ENCODE measurements at places on chromosomes 13 and 19.

DNA sequence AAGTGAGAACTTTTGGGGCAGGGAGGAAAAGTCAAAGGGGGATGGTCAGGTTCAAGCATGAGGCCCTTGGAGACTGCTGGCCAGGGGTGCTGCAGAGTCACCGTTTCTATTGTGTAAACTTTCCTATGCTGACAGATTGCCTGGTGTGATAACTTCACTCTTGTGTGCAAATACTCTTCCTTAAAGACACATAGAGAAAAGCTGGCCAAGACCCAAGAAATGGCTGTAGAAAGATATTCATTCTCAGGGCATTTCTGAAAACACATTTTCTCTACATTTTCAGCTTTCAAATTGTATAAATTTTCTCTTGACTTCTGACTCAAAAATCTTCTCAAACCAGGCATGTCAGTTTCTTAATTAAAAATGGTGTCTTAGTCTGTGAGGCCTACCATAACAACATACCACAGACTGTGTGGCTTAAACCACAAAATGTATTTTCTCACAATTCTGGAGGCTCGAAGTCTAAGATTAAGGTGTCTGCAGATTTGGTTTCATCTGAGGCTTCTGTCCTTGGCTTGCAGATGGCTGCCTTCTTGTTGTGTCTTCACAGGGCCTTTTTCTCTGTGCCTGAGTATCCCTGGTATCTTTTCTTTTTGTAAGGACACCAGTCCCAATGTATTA, 304.5 kb downstream of the KCNRG start:
- DNase-seq = peak; percentile 30

GRCh38 chr13:65841156-65841555, 1389.0 kb downstream of the PCDH9 start:
- no peak for DNase-seq

DNA sequence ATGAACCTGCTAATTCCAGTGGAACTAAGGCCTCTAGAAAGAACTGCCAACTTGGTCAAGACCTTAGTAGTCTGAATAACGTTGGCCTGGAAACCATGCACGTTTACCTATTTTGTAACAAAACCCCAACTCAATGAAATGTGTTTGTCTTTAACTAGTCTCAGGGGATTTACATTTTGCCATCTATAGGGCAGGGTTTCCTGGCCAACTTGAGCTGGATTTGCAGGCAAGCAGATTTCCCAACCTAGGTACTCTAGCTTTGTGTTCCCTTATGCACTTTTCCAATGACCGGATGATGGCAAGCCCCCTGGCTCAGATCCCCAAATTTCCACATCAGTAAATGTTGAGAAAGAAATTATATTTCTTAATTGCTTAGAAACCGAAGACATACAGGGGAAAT, 114.5 kb downstream of the IRS2 start:
- DNase-seq = no peak

DNA sequence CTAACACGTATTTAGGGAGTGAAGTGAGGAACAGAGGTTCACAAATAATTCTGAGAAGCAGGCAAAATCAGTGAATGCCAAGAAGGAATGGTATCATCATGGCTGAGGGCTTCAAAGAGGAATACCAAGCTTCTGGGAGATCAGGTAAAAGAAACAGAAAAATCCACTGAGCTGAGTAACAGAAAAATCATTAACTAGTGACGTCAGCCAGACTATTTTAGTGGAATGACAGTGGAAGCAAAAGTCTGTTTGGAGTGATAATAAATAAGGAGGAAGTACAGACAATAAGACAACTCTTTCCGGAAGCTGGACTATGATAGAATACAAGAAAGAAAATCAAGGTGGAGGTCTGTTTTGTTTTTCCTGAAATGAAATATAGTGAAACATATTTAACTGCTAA, 83.5 kb downstream of the SACS start:
- peak; percentile 11 for DNase-seq

GRCh38 chr19:42427313-42427712, at the start of gene LIPE:
TSS of gene LIPE (minus strand) at chr19:42427388. CDS start at chr19:42427149, 239 bp downstream.
- no peak for DNase-seq

DNA sequence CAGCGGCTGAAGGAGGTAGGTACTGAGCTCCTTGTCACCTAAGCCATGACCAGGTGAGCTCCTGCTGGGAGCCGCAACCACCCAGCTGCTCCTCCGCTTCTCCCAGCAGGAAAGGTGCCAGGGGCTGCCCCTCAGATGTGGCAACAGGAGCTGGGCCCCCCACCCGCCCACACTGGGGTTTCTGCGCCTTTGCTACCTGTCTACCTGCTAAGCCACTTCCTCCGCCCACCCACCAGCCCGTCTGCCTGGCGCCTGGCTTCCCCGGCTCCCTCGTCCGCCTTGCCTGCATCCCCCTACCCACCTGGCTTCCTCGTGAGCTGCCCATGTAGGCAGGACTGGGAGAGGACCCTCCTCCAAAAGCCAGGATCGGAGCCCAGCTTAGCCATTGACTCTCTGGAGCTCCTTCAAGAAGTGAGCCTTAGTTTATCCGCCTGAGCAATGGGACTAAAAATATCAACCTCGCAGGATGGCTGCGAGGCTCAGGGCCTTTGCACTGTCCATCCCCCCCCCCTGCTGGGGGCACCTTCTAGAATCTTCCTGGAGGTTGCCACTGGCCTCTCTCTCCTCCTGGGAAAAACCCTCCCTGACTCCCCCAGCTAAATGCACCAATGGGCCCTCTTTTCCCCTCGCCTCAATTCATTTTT, 55.8 kb upstream of the KLF2 start:
- DNase-seq = no peak

- DNase-seq = no peak
Measured at GRCh38 chr19:5985098-5985783, 7.3 kb upstream of the RANBP3 start.

GRCh38 chr19:40692212-40692551, 1.7 kb upstream of the NUMBL start:
- no peak for DNase-seq

DNA sequence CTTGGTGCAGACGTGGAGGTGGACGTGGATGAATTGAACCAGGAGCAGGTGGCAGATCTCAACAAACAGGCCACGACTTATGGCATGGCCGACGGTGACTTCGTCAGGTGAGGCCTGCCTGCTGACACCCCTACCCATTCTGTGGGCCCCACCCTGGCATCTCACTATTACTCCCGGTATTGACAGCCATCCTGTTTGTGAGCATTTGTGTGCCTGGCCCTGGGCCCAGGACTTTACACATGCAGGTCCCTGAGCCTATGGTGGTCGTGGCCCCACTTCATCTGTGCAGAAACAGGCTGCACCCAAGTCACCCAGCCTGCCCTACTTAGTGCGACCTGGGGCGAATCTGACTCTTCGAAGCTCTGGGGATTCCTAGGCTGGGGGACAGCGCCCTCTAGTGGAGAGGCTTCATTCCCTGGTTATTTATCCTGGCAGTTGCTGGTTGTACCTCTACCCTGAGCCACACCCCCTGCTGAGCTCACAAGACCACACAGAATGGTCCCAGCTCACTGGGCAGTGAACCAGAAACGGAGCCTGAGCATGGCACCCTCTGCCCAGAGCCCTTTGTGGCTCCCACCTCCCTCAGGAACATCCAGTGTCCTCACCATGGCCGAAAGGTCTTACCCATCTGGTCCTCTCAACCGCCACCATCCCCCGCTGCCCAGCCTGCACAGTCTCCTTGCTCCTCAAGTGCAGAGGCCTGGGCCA, 16.9 kb downstream of the ZNF296 start:
- peak; percentile 45 for DNase-seq

DNA sequence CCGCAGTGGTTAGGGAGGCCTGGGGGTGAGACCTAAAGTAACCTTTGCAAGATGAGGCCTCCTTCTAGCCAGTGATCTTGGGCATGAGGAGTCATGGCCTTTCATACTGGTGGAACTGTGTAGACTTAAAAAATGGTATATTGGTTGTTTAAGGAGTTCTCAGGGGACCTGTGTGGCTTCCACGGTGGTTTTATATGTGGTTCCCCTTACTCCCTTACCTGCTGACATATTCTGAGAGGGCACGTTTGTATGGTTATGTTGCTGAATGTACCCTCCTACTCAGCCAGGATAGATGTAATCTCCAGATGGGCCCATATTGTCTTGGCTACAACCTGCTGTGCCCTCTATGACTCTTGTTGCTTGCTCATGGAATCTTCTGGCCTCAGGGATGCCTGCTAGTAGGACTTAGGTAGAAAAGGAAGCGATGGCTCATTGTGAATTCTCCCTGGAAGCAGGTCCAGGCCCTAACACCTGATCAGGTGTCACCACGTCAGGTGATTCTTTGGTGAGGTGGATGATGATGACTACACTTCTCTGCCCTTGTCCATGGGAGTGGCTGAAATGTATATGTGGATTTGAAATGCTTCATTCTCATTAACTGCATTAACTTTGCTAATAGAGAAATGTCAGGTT, 1.8 kb downstream of the ZNF460 start:
- DNase-seq = no peak

- DNase-seq = no peak
Measured at GRCh38 chr19:23571175-23571574, 115.8 kb downstream of the ZNF675 start.

GRCh38 chr19:33484226-33484774, 37.3 kb downstream of the PEPD start:
- DNase-seq = no peak

- DNase-seq = peak; percentile 61
Measured at GRCh38 chr19:55605637-55606470, at the start of gene ZNF865. TSS of gene ZNF865 (plus strand) at chr19:55605647. CDS start at chr19:55613619, 7,972 bp downstream.

GRCh38 chr13:102708211-102708610, 13.4 kb upstream of the METTL21C start:
- no peak for DNase-seq

GRCh38 chr13:93774506-93774905, 547.9 kb downstream of the GPC6 start:
- no peak for DNase-seq

DNA sequence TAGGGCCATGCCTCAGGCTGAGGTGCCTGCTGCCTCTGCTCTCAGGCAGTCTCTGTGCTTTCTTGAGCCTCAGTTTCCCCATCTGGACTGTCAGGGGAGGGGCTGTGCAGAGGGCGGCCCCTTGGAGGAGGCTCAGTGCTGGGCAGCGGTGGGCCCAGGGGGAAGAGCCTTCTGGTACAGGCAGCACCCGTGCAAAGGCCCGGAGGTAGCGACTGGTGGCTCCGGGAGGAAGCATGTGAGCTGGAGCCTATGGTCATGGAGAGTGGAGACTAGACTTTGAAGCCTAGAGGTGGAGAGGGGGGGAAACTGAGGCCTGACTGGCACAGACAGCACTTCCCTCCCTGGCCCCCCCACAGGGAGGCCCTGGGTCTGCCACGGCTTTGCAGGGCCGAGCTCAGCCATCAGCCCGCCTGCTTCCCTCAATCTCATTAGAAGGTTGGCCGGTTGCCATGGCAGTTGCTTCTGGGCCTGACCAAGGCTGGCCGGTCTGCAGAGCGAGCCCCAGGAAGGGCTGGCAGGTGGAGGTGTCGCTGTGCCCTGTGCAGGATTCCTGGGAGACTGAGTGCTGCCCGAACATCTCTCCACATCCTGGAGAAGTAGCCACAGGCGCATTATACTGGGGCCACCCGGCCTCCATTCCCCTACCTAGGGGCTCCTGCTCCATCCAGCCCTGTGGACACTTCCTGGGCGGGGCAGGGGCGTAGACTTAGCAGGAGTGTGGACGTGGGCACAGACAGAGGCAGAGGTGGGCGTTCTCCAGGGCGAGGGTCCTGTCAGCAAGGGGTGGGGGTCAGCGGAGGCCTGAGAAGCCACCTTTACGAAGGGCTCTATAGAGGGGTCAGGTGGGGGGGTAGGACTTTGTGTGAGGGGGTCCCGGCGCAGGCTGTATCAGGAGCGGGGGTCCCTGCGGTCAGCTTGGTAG, 53.2 kb downstream of the CRTC1 start:
- no peak for DNase-seq

- no peak for DNase-seq
Measured at GRCh38 chr19:55646889-55647731, 902 bp upstream of the CCDC106 start.

DNA sequence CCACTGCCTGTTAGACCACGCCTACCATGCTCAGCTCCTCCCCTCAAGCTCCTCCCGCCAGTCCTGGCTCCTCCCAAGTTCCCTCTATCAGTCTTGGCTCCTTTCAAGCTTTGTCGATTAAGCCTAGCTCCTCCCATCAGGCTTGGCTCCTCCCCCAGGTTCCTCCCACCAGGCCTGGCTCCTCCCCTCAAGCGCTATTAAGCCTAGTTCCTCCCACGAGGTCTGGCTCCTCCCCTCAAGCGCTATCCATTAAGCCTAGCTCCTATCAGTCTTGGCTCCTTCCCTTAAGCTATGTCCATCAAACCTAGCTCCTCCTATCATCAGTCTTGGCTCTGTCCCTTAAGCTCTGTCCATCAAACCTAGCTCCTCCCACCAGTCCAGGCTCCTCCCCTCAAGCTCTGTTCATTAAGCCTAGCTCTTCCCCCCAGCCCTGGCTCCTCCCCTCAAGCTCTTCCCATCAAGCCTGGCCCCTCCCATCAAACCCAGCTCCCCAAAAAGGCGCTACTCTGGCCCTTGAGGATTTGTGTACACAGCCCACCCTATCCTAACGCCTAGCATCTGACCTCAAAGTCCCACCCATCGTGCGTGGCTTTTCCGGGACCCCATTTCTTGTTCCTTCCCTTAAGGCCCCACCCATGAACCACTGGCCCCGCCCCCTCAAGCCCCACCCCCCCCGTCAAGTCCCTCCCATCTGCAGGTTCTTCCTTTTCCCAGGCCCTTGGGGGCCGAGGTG, 10.0 kb downstream of the CAMSAP3 start:
- no peak for DNase-seq

- DNase-seq = no peak
Measured at GRCh38 chr19:16896146-16897028, 7.6 kb downstream of the F2RL3 start.
